NCI-H1694 treated with DMSO at 0.1 percent for 48 hours (cell line): ENCODE measurements at places on chromosomes 3 and 15.

DNA sequence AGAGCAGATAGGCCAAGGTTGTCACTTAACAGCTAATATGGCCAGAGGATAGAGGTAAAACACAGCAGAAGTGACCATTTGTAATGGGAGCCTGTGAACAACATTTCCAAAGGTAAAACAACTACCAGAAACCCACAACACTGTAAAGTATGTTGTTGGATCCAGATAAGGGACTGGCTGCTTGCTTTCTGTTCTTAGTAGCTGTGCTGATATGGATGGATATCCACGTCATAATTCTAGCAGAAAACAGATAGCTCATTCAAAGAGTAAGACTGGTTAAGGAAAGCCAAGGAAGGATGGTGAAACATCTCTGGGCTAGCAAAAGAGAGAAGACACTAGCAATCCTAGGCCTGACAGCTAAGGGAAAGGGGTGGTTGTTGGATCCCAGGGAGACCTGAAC is 36.9 kb upstream of the SPRED1 start:
- no peak for DNase-seq

DNA sequence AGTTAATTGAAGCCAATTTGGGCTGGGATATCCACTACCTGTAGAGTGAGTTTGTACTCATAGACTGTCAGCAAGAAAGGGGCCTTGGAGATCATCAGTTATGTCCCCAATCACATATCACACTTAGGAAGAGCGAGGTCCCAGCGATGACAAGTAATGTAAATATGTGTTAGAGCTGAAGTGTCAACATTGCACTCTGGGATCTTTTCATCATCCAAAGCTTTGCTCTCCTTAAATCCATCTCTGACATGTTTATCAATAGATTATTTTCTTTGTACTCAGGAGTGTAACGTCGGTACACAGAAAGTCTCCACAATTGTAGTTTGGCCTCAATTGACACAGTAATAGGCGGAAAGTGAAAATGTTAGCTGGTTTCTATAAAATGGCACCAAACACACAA is 113.7 kb upstream of the TPRG1 start:
- no peak for DNase-seq

- DNase-seq: no peak
Measured at GRCh38 chr3:45905755-45906154, 19.4 kb downstream of the CCR9 start.

DNA sequence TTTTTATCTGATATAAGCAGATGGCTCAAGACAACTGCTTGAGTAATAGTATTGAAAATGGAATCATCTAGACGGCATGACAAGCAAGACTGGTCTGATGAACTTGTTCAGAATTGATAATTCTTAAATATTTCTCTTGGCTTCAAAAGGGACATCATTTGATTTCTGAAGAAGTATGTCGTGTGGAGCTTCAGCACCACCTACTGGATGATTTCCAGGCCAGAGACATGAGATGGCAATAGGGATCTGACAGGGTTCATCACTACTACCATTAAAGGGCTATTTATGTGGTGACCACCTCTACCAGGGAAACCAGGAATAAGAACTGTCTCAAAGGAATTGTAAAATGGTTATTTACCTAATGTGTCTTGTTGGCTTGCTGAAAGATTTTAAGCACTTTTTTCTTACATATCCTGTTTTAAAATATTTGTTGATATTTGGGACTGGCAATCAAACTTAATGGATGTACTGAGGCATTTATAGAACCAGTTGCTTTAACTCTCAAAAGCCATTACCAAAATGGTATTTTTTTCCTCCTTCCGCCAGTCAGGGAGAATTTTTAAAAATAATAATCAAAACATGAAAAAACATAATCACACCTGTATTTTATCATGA is 99.5 kb upstream of the FAM98B start:
- DNase-seq: peak; percentile 57

GRCh38 chr3:44805960-44806359 is 44.4 kb downstream of the KIF15 start:
- DNase-seq: no peak

GRCh38 chr15:99114511-99115299 is 9.8 kb downstream of the SYNM start:
- no peak for DNase-seq

DNA sequence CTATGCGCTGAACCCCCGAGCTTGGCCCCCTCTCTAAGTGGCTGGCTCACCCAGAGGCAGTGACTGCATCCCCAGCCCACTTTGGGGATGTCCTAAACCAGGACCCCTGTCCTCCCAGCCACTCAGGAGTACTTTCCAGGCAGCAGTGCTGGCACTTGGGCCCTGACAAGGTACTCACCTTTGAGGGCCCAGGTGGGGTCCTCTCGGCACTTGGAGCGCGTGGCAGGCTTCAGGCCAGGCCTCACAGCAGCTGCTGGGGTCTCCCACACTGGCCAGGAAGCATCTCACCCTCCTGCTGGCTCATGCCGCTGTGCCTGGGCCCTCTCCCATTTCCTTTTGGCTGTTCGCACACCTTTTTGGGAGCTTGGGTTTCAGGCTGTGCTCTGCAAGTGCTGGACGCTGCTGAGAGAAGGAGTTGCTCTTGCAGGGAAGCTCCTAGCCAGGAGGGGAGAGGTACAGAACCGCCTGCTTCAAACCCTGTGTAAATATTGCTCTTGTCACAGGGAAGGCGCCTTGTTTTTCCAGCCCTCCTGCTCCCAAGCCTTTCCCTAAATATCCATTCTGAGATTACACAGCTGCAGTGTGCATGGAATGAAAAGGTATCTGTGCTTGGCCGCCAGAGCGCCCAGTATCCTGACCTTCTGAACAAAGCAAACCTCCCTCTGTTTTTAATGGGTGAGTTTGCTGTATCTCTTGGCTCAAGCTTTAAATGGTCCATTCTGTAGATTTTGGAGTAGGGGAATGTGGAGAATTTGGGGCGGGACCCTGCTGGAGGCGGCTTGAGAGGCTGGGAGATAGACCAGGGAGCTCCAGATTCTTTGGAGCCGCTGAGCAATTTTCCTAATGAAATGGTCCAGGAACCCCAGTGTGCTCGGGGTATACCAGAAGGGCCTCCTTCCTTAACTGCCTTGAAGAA is 45.6 kb downstream of the DNASE1L3 start:
- DNase-seq: no peak

DNA sequence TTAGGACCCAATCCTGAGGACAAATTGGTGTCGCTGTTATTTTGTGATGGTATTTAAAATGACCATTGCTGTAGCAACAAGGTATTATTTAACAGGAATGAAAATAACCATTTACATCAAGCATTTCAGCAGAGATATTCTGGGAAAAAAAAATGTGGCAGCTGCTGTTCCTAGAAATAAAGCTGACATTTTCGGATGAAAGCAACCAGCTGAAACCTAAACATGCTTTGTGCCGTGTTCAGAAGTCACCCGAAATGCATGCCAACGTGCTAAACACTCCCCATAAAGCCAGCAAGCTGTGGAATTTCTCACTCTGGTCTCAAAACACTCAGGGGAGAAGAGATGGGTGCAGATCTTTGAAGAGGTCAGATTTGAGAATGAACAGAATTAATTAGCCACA is 31.5 kb upstream of the TAFA4 start:
- no peak for DNase-seq

GRCh38 chr3:6577584-6577983 is 283.3 kb upstream of the GRM7 start:
- DNase-seq: no peak

DNA sequence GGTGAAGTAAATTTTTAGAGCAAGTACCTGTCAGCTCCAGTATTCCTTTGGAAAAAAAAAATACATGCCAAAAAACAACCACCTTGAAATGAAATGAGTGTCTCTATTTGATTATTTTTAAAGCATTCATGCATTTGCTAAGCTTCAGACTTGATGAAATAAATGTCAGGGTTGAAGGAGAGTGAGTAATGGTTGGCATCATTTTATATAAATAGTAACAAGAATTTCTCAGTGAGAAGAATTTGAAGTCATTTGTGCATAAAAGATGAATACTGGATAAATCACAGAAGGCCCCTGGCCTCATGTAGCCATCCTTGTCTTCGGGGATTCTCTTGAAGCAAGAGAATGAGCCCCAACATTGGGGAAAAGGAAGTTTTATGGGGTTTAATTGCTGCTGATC is 318.4 kb downstream of the LPP start:
- DNase-seq: no peak

DNA sequence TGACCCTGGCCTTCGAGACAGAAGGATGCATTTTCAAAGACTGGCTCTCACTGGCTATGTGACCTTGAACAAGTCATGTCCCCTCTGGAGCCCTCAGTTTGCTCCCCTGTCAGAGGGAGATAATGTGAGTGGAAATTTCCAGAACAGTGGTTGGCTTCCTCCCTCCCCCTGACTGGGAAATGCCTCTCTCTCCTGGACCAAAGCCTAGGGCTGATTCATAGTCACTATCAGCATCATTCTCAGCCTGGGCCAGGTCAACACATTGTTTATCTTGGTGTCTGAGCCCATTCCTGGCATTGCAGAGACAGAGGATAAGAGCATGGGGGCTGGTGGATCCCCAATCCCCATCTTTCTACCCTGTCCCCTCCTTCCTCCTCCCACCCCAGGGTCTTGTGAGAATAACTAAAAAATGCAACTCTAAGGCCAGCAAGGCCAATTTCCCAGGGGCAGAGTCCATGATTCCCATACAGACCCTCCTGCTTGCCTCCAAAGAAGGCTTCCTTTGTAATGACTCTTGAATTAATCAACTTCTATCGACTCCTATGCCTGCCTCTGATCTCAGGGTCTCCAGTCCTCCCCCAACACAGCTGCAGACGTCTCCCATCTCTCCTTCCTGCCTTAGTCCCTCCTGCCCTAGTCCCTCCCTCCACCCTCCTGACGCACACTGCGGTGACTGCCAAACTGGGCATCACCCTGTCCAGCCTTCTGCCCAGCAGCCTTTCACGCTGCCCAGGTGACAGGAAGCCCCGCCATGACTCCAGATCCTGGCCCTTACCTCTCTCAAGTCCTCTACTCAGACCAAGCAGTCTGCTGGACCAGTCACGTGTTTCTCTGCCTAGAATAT is 35.4 kb upstream of the CORO2B start:
- no peak for DNase-seq

DNA sequence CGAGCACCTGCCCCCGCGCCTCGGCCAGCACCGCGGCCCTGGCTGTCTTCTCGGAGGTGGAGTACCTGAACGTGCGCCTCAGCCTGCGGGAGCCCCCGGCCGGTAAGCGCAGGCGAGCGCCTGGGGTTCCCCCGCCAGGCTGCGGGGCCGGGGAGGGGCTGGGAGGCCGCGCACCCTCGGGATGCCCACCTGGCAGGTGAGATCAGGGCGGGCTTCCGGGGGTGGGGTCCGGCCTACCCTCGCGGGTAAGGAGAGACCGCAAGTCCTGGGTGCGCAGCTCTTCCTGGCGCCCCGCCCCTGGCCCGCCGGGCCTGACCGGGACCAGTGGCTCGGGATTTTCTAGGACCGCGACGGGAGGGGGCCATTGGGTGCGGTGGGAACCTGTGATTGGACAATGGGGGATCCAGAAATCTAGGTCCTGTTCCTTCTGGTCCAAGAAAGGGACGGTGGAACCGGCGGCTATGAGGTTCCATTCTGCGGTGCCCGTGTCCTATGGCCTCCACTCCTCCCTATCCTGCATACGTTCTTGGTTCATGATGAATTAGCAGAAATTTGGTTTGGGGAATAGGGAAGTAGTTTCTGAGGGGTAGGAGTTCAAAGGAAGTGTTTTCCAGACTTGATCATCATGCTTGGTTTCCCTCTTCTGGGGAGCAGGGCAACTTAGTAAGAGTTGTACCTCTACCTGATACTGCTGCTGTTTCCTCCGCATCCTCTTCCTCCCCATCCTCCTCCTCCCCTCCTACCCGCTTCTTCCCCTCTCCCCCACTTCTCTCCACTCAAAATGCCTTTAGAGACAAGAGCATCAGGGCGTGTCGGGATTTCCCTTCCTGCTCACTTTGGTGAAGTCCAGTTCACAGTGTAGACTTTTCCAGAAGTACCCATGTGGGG is 808 bp downstream of the ARRDC4 start:
- DNase-seq: no peak

DNA sequence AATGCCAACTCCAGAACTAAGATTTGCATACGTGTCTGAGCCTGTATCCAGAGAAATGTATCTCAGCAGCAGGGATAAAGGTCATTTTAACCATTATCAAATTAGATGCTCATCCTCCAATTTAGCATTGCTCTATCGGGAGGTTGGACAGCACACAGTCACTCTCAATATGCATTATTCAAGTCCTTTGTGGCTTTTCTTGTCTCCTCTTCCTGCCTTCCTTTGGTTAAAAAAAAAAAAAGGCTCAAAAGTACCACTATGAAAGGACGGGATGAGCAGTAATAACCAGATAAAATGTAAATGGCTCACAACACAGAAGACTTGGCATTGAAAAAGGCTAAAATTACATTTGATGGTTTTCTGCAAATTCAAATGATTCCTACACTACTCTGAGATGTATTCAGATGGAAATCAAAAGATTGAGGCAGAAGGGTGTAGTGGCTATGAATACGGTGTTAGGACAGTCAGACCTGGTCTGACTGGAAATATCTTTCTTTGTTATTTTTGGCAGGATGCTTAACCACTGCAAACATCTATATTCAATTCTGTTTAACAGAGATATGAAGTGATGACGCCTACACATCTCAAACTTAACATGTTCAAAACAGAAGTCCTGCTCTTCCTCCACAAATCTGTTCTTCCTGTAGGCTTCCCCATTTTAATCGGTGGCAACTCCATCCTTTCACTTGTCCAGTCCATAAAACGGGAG is 109.6 kb downstream of the ADAMTS9 start:
- no peak for DNase-seq

DNA sequence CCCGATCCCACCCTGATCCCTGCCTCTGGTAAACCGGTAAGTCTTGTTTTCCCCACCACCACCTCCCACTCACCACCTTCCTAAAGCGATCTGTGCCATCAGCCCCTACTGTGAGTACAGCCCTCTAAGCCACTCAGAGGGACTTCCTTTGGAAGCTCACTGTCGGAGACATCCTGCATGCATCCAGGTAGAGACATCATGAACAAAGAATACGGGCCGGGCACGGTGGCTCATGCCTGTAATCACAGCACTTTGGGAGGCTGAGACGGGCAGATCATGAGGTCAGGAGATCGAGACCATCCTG is 13.7 kb upstream of the PCSK6 start:
- no peak for DNase-seq

DNA sequence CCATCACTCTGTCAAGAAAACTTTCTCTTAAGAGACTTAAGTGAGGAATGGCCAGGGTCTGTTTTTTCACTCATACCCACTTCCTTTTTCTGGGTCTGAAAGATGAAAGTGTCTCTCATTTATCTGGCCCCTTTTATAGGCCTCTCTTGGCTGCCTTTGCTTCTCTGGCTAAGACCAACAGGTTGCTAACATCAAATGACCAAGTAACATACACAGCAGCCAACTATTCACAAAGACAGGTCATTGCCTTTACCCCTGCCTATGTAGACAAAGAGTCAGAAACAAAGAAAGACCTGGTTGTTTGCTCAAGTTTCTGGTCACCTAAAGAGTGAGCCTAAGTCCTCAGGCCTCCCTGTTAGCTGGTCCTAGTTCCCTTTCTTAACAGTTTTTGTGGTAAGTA is 24.0 kb upstream of the CSTA start:
- DNase-seq: no peak

GRCh38 chr3:106329521-106329920 is 460.7 kb upstream of the CBLB start:
- no peak for DNase-seq

- DNase-seq: no peak
Measured at GRCh38 chr3:127938800-127939199, 23.8 kb downstream of the KBTBD12 start.

- no peak for DNase-seq
Measured at GRCh38 chr3:14473411-14473891, 66.7 kb downstream of the GRIP2 start.

GRCh38 chr3:15116032-15116669 is 17.2 kb upstream of the RBSN start:
- no peak for DNase-seq
